ENCODE measurements at places on chromosomes 2 and 18.

GRCh38 chr18:59520562-59521355 is 161.7 kb upstream of the LMAN1 start:
- DNase-seq, result no peak

GRCh38 chr18:50982802-50983179 is 15.0 kb downstream of the ELAC1 start:
- no peak for DNase-seq

DNA sequence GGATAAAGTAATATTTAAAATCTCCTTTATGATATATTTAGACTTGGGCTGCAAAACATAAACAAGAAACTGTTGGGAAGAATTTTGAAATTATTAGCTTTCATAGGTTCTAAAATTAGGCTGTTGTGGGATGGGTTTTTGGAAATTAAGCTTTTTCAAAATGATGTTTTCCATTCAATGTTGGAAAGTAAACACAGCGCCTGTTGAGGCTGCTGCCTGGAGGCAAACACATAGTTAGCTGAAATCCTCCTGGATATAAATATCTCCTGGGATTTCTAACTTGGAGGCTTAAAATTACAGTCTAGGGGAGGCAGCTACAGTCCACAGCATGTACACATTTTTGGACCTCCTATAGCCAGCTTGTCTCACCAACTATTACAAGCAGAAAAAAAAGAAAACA is 197.3 kb downstream of the DCC start:
- DNase-seq, result no peak

GRCh38 chr2:99944019-99944418 is 198.4 kb downstream of the AFF3 start:
- DNase-seq, result no peak

DNA sequence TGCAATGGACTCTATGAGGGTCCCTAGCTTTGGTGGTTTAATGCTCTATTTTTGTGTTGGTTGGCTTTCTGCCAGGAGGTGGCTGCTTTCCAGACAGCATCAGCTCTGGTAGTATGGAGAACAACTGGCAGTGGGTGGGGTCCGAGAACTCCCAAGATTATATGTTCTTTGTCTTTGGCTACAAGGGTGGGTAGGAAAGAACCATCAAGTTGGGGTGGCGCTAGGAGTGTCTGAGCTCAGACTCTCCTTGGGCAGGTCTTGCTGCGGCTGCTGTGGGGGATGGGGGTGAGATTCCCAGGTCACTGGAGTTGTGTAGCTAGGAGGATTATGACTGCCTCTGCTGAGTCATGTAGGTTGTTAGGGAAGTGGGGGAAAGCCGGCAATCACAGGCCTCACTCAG is 976.1 kb upstream of the GYPC start:
- no peak for DNase-seq

DNA sequence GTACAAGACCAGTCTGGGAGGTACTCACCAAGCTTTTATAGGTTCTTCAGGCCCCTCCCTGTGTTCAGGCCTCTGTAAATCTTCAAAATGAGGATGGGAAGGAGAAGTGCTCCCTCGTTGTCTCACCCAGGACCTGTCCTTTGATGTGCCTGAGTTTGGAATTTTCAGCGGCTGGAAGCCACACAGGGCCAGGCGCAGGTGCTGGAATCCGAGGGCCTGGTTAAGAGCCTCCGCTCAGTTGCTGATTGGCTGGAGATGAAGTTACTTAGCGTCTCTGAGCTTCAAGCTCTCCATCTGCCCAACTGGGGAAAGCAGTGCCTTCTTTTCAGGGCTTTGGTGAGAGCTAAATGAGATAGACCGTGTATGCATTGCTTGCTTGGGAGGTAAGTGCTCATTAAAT is 30.0 kb downstream of the HJURP start:
- DNase-seq, result no peak

- no peak for DNase-seq
These were observed 76.2 kb upstream of the CTAGE1 start for GRCh38 chr18:22493940-22494339.

DNA sequence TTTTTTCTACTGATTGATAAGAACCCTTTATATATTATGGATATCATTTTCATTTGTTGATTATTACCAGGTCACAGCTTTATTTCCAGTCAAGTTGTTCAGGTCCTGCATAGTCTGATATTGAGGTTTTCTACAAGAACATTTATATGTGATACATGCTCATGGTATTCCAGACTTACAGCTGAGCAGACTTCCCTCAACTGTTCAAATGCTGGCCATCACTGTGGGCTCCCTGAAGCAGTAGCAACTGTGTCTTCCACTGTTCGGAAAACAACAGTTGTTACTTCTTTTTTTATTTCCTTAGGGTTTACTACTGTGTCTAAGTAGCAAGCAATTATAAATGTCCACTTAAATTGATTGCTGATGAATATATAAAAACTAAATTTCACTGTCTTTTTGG is 79.5 kb downstream of the DGKD start:
- no peak for DNase-seq

DNA sequence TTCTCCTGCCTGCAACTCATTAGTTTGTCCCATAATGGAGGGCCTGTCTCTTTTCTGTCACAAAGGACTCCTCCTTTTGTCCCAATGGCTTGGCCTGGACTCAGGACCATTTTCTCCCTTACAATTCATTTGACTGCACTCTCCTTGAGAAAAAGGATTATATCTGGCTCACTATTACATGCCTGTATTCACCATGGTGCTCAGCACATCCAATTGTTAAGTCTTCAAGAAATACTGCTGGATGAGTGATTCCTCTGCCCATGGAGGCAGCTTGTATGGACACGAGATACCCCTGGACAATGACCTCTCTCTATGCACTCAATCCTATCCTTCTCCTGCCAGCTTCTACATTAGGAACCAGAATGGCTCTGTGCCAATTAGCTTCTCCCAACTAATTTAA is 47.0 kb downstream of the CHST9 start:
- no peak for DNase-seq

- no peak for DNase-seq
These were observed 510.3 kb downstream of the RNF144A start for GRCh38 chr2:7427293-7428060.

DNA sequence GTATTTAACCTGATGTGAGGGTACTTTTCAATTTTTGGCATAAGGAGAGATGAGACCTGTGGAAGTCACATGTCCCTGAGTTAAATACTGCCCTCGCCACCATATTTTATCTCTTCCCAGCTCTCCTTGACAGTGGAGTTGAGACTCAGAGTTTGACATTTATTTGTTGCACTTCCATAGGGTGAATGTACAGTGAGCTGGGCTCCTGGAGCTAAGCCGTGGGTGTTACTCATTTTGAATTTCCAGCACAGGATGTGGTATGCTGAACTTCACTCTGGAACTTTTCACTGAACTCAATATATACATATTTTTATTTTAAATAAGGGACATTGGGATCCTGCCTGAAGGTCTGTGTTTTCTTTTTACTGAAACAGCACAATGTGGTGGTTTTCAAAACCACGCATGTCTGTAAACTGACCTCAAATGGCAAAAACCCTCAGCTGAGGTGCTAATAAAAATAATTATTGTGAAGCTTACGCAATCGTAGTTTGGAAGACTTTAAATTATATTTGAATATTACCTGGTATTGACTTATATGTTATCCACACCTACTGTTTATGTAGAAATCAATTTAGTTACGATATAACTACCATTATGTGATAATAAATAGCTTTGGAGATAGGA is 12.1 kb downstream of the RNF144A start:
- DNase-seq, result no peak

- DNase-seq, result no peak
These were observed 1626.3 kb upstream of the CELF4 start for GRCh38 chr18:39191931-39192330.

- no peak for DNase-seq
These were observed 93.5 kb upstream of the SLC14A2 start for GRCh38 chr18:45521777-45522176.

DNA sequence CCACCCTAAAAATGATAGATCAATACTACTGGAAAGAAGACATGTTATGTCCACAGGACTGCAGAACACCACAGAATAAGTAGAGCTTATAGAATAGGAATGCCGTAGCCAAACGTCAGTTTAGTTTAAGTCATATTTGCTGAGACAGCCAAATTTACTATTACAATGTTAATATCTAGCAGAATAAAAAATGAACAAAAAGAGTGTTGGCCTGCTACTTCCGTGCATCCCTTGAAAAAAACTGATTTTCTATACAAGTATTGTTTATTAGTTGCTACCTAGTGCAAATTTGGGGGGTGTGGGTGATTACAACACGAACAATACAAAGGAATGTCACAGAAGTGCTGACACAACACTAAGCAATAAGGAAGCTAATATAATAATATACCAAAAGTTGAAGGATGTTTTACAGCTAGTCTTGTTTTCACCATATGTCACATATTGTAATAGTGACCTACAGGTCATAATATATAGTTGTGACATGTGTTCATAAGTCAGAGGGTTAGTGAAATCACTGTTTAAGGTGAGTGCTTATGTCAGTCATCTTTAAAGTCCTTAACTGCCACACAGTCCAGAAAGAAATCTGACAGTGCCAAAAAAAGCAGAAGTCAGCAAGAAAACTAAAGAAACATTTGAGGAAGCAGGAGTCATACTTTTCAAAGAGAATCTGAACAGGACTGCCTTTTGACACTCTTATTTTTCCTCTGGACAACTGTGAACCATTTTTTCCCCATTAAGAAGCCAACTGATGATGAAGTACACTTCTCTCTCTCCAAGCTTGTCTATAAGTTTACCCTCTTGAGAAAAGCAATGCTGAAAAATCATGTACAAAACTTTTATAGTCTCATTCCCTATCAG is 376.4 kb downstream of the ZEB2 start:
- no peak for DNase-seq

GRCh38 chr2:222127660-222128059 is 171.1 kb downstream of the PAX3 start:
- DNase-seq, result no peak

GRCh38 chr2:17822445-17823117 is 6.3 kb downstream of the MSGN1 start:
- no peak for DNase-seq

GRCh38 chr2:58731488-58731869 is 490.4 kb upstream of the FANCL start:
- DNase-seq, result no peak

- DNase-seq, result no peak
These were observed 239.3 kb downstream of the PRKCE start for GRCh38 chr2:45890819-45891218.

- no peak for DNase-seq
These were observed 13.9 kb downstream of the IL37 start for GRCh38 chr2:112924821-112925220.

DNA sequence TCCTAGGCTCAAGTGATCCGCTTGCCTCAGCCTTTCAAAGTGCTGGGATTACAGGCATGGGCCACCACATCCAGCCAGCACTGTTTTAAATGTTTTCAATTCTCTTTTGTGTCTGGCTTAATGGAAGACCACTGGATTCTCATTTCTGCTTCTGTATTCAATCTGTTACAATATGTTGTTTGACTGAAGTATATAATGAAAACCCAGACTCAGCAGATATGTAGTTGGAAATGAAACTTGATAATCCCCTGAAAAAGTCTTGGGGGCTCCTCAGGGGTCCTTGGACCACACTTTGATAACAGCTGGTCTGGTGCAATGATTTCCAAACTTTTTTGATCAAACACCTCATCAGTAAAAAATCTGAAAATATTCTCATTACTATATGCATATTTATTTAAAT is 132.7 kb downstream of the ATAD2B start:
- DNase-seq, result no peak

GRCh38 chr2:174025271-174026121 is 60.3 kb upstream of the SP3 start:
- no peak for DNase-seq

DNA sequence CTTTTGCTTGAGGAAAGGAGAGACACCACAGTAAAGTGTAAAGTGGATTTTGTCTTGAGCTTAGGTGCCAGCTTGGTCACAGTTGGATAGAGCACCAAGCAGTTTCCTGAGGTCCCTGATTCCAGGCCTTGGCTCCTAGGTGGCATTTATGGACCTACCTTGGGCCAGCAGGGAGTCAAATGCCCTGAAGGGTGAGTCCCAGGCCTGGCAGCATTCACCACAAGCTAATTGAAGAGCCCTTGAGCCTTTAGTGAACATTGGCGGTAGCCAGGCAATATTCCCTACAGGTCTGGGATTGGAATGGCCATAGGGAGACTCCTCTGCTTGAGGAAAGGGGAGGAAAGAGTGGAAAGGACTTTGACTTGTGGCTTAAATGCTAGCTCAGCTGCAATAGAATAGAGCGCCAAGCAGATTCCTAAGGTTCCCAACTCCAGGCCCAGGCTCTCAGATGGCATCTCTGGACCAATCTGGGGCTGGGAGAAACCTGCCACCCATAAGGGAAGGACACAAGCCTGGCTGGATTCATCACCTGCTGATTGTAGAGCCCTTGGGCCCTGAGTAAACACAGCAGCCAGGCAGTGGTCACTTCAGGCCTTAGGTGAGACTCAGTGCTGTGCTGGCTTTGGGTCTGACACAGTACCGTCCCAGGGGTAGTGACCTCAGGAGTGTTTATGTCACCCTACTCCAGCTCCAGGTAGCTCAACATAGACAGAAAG is 137.5 kb upstream of the OTOS start:
- no peak for DNase-seq

Data from stimulated activated CD8-positive, alpha-beta memory T cell treated with anti-CD3 and anti-CD28 coated beads, Interleukin-7, amount 100 ng/mL, for 48 hours (primary cell).